ENCODE measurements at places on chromosomes 6 and 20. TPM values are rescaled to one million over a fixed set of nuclear protein-coding genes. Genes with fewer than 3 reads are reported as not detected.
A peak's percentile ranks its signal among the peaks of the same experiment; 100 is the strongest.

DNA sequence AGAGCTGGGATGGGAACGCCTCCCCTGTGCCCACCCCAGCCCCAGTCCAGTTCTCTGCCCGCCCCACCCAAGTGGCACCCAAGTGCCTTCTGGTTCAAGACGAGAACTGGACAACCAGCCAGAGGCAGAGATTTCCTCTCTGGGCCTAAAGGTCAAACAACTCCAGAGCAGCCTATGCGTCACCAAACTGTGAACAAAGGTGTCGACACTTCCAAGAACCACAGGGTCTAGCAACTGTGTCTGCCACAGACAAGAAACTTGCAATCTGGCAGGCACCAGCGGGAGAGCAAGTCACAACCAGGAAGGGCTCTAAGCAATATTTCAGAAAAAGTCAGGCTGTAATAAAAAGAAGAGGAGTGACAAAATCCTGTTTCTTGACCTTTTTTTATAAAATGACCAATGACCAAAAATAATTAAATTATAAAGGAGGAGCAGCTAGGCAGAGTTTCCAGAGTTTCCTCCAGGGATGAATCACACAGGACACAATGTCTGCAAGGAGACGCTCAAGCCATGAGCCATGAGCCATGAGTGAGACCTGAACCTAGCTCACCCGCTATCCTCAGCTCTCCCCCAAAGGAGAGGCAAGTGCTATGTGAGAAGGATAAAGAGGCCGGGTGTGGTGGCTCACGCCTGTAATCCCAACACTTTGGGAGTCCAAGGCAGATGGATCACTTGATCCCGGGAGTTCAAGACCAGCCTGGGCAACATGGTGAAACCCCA is 11.1 kb downstream of the EDEM2 start:
- DNase-seq, result no peak

- no peak for DNase-seq
Observed at GRCh38 chr6:20691185-20691584, 156.9 kb downstream of the CDKAL1 start.

- DNase-seq, result no peak
Observed at GRCh38 chr20:35341366-35342028, 49.3 kb upstream of the FAM83C start.

GRCh38 chr20:58024241-58024721 is 204.2 kb downstream of the ANKRD60 start:
- no peak for DNase-seq

DNA sequence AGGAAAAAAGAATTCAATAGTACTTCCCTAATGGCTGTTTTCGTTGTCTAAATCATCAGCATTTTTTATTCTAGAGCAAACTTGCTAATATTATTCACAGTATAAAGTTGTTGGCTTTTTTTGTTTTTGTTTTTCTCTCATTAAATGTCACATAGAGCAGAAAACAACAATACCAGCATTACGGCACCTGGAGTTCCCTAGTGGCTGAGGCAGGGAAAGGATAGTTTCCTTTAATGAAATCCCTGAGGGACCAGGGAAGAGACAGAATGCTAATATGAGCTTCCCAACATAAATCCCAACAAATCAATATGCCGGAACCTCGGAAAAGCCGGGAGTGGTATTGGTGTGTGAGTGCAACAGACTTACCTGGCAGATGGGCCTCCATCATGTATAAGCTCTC is 235.2 kb upstream of the ASCC3 start:
- no peak for DNase-seq

DNA sequence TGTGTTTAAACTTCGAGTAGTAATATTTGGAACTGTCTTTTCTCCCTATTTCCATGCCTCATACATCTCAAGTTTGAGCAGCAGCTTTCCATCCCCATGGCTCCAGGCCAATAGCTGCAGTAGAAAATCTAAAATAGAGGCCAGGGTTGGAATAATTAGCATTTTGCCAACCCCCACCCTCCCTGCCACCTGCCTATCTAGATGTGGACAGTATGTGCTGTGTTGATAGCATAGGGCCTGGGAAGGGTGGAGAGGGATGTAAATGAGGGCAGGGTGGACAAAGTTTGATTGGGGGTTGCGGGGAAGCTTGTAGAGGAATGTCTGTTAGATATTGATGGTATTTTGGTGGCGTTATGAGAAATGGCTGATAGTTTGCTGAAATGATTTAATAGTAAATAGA is 5.6 kb downstream of the TOP1 start:
- DNase-seq, result no peak

GRCh38 chr6:40997234-40997957 is 41.6 kb downstream of the UNC5CL start:
- peak; percentile 86 for DNase-seq

DNA sequence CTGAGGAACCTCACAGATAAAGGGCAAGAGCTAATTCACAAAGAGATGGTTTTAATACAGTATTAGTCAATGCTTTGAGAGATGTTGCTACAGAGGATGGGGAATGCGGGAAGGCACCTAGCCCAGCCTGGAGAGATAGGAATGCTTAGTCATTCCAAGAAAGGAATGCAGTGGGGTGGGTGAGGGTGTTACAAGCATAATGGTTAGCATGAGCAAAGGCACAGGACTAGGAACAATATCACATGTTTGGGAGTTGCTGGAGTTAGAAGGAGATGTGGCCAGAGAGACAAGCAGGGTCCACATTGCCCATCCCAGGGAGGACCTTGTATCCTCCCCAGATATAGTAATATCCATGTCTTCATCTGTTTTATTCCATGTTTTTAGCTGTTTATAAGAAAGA is 107.0 kb upstream of the OGFRL1 start:
- peak; percentile 42 for DNase-seq

DNA sequence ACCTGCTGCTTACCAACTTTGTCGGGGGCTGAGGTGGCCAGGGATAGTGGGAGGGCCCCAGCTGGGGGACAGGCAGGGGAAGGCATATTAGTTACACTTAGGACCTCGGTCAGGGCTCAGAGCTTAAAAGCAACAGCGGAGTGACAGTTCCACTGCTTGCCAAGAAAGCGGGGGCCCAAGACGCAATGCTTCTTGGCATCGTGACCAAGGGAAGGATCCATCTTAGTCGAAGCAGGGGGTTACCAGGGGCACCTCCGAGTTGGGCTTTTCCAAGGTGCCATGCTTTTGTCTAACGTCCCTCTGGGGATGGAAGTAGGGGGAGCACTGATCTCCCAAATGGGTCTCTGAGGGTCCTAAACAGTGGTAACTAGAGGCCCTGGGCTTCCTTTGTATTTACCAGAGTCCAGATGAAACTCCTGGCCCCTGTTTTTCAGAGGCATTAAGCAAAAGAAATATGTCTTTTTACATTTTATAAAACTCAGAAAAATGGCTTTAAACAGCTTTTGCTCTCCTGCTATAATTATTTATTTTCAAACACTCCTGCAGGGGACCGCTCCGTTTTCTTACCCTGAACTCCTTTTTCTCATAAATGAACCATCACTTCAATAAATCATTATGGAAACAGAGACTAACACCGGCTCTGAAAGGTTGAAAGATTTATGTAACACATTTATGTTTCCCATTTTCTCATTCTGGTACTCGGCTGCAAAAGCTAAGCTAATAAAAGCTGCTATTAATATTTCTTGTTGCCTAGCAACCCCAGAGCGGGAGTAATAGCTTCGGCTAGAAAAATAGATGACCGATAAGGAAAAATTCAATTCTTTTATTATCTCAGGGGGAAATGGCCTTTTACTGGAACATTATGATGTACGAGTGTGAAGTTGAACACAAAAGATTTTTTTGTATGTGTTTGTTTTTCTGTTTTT is 100.4 kb downstream of the TOX2 start:
- peak; percentile 51 for DNase-seq

- no peak for DNase-seq
Observed at GRCh38 chr6:36721369-36722140, 23.9 kb downstream of the RAB44 start.

DNA sequence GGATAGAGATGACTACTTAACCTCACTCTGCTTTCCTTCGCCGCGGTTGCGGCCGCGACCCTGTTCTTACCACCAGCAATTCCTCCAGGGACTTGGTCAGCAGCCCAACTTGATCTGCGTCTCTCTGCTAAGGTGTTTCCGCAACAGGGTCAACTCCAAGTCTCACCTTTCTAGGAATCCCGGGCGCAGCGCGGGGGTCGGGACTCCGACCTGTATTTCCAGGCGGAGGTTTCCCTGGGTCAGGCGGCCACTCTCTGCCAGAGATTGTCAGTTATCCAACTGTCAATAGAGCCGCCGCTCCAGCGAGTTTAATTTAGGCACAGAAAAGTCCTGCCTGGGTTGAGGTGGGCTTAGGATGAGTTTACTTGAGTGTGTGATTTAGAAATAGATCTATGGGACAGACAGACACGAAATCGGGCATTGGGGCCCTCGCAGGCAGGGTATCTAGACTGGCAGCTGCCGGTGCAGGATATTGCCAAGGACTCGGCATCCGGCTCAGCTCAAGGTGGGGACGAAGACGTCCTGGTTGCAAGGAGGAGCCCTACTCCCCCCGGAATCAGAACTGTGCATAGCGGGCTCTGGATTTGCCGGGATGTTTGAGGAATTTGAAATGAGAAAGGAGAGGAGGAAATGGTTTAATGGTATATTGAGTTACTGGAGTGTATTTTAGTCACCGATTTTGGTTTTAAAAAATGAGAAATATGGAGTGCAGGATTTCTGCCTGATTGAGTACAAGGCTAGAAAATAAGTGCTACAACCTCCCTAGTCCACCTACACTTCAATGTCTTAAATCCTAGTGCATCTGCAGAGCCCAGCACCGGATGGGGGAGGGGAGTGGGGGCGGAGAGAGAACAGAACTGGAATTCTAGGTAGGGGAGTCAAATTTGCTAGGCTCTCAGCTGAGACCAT is 23.7 kb downstream of the POM121L2 start:
- DNase-seq, result no peak

GRCh38 chr6:92977018-92977417 is 442.3 kb downstream of the EPHA7 start:
- peak; percentile 45 for DNase-seq

GRCh38 chr6:45175272-45175671 is 152.9 kb upstream of the RUNX2 start:
- no peak for DNase-seq

GRCh38 chr6:19408331-19408730 is 428.8 kb upstream of the ID4 start:
- no peak for DNase-seq

- DNase-seq, result no peak
Observed at GRCh38 chr6:37557645-37558114, 58.0 kb upstream of the CCDC167 start.

DNA sequence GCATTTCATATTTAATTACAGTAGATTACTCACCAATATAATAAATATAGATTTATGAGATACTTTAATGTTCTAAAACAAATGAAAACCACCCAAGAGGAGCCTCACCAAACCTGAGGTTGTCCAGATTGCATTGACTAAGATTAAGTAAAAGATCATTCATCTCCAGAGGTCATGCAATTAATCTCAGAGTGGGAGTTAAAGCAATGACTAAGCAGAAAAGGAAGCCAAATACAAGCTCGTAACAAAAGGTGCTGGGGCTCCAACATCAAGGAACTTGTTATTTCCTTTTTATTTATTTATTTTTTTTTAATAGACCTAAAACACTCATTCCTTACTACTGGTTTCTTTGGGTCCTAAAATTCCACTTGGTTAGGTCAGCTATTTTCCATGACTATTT is 57.7 kb downstream of the RSPO3 start:
- DNase-seq, result no peak

- no peak for DNase-seq
Observed at GRCh38 chr6:111428811-111429210, 54.2 kb downstream of the REV3L start.

Gene BEND6
- not detected for total RNA-seq

Gene ASIP
- total RNA-seq, result not detected

Gene DACT2
- not detected for total RNA-seq

Gene HLA-DRB5
- total RNA-seq, result not detected

Gene RALGAPB
- total RNA-seq, result 20.0 TPM

Gene FGD2
- 0.31 TPM for total RNA-seq

All from HT-29 (cell line).